ENCODE measurements at places on chromosomes 4 and X.

- DNase-seq, result no peak
These were observed 57.6 kb upstream of the RAPGEF2 start for GRCh38 chr4:159045321-159045720.

- DNase-seq, result no peak
These were observed 158.0 kb downstream of the ARHGAP24 start for GRCh38 chr4:85632981-85633380.

DNA sequence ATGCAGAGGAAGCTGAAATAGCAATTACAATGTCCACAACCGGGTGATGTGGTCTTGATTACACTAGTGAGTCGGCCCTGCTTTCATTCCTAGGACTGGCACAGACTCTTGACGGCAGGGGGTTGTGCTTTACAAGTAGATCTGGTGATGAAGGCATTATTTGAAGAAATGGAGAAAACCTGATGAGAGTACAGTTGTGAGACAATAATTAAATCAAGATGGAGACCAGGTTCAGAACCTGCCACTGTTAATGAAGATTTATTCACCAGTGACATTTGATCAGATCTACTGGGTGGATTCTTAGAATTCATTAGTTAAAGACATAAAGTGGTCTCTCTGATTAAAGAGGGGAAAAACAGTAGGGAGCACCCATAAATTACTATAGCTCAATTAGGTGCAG lies 747.2 kb downstream of the STPG2 start:
- no peak for DNase-seq

DNA sequence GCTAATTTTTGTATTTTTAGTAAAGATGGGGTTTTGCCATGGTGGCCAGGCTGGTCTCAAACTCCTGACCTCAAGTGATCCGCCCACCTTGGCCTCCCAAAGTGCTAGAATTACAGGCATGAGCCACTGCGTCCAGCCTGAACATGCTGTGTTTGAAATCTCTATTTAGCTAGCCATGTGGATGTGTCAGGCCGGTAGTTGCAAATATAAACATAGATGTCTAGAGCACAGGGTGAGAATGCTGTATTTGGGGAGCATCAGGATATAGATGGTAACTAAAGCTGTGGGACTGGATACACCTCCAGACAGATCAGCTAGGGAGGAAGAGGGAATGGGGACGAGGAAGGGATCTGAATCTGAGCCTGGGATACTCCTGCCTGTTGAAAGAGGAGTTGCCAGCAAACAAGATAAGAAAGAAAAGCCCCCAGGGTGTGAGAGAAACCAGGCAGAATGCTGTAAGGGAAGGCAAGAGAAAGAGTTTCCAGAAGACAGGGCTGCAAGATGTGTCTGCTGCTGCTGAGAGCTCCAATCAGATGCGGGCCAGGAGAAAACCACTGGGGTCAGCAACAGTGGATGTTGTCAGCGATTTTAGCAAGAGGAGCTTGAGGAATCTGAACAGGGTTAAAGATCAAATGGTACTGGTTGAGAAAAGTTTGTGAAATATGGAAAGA lies 177.4 kb downstream of the PALLD start:
- DNase-seq, result no peak

DNA sequence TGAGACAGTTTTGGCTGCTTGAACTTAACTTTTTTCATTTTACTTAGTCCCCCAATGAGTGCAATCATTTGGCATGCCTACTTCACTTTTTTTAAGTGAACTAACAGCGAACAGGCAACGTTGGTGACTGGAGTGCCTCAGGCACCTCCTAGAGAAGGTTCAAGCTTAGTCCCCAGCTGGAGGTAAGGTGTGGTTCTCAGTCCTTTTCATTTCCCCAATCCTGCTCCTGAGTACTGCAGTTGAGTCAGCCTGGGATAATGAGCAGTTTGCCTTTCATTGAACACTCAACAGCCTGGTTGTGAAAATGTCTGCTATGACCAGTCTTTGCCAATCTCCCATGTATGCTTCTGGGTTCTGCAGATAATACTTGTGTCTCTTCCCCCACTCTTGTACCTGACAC lies 109.5 kb downstream of the CDKL5 start:
- DNase-seq, result no peak

DNA sequence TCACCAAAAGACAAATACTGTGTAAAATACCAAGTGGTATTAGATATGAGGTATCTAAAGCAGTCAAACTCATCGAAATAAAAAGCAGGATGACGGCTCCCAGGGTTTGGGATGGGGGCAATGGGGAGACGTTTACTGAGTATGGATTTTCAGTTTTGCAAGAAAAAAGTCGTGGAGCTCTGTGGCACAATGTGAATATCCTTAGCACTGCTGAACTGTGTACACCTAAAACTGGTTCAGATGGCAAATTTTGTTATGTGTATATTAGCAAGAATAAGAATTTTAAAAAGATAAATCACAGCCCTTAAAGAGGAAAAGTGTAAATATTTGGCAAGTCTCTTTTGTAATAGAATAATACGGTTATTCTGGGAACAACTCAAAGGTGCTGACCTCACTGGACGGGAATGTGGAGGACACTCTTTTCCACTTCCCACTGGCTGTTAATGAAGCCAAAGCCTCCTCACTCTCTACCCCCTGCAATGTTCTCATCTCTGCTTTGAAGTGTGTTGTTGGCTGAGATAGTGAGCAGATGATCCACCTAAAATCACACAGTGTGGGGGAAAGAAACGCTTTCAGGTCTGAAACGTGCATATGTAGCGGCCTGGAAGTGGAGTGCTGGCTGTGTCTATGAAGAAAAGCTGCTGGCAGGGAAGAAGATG lies 49.2 kb downstream of the SEL1L3 start:
- no peak for DNase-seq

DNA sequence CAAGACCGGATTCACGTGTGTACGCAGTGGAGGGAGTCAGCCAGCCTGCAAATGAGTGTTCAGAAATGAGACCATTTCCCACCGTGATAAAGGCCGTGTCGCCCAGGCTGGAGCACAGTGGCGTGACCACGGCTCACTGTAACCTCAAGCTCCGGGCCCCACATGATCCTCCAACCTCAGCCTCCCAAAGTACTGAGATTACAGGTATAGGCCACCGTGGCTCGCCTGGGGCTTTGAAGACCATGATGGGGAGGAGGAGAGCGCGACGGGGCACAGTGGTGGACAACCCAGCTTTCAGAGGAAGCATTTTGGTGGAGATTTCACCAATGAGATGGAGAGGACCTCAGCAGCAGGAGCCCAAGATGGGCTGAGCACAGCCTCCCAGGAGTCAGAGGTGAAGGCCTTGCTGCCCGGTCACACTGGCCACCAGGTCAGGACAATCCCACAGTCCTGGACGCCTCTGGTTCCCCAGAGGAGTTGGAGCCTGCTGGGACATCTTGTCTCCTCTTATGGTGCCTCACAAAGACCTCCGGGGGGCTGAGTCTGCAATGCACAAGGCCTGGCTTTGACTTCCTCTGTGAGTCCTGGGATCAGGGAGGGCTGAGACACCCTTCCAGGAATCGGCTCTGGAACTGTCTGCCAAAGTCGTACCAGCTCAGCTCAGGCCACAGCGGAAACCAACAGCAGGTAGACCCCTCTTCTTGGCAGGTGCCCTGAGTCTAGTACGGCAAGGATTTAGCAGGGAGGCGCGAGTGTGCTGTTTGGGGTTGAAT lies 22.4 kb upstream of the MXD4 start:
- DNase-seq, result no peak

DNA sequence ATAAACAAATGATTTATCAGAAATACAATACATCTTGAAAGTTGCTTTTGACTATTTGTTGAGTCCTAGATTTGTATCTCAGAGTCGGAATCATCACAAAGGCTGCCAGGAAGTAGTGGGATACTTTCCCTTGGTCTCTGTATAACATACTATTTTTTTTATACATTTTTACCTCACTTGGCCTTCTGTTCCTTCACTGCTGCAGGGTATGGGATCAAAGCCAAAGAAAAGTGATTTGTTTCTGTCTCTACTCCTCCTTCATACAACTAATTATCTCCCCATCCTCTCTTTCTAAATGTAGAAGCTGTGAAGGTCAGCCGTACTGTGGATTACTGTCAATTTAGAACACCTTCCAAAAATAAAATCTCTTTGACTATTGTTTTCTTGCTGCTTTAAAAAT lies 24.9 kb downstream of the PALLD start:
- DNase-seq, result no peak

DNA sequence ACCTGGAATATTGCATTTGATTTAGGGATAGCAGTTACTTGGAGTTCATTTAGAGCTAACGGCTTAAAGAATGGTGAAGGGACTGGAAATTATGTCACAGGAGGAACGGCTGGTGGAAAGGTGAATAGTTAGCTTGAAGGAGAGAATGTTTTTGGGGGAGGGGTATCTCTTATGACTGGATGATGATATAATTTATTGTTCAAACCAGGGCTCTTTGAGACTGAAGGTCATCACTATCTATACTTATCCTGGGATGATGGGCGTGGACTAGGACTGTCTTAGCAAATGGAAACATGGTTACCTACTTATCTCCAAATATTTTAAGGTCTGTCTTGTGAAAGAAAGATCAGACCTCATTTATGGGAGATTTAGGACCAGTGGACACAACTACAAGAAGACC lies 30.1 kb downstream of the WWC2 start:
- no peak for DNase-seq

DNA sequence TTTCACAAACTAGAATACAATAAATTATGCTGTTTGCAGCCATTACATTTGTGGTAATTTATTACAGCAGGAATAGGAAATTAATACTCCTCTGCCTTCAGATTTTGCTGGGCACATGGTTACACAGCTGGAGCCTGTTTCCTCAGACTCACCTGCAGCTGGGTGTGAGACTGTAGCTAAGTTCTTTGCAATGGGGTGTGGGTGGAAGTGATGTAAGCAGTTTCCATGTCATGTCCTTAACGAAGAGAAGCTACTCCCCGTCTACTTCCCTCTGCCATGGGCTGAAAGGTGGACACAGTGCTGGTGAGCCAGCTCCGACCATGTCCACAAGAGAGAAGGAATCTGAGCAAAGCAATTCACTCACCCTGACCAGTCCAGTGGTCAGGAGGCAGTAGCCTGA lies 18.2 kb downstream of the SH3KBP1 start:
- DNase-seq, result no peak

- DNase-seq, result no peak
These were observed 37.7 kb upstream of the FAT1 start for GRCh38 chr4:186761393-186761792.

- no peak for DNase-seq
These were observed 267.8 kb upstream of the INTU start for GRCh38 chr4:127364911-127365310.

DNA sequence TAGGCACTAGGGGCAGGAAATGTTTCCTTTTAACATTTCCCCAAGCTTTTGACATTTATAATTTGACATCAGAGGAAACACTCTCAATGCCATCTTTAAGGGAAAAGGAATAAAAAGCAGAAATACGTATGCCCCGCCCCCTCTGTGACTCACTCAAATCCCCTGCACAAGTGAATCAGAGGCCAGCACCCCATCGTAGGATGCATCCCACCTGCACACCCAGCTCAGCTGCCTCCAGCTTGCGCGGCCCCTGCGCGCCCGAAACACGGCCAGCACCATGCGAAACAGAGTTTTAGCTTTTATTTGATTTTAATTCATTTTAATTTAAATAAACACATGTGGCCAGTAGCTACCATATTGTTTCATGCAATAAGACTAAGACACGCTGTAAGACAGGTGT lies 29.5 kb downstream of the ABLIM2 start:
- no peak for DNase-seq

DNA sequence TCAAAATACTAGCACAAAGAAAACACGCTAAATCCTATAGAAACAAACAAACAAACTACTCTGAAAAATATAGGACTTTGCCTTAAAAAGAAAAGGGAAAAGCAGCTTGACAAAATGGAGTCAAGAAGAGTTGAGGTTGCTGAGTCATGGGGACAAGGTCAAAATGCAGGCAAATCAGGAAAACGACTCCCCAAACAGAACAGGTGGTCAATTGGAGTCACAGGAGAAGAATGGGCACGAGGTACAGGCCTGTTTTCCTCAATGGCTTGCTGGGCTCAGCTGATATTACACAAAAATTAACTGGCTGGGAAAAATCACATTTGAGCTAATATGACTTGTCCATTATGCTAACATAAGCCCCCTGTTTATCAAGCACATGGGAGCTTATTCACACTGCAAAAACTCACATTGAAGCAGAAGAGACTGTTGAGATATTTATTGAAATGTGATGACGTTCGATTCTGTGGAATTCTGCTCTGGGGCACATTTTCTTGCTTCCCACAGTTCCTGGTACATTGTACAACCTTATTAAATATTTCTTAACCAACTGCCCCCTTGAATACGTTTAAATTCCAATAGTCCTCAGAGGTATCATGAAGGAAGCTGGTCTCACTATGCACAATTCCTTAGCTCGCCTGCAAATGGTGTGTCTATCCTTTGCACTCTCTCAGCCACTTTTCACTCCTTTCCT lies 1622.1 kb downstream of the STIM2 start:
- DNase-seq, result no peak

DNA sequence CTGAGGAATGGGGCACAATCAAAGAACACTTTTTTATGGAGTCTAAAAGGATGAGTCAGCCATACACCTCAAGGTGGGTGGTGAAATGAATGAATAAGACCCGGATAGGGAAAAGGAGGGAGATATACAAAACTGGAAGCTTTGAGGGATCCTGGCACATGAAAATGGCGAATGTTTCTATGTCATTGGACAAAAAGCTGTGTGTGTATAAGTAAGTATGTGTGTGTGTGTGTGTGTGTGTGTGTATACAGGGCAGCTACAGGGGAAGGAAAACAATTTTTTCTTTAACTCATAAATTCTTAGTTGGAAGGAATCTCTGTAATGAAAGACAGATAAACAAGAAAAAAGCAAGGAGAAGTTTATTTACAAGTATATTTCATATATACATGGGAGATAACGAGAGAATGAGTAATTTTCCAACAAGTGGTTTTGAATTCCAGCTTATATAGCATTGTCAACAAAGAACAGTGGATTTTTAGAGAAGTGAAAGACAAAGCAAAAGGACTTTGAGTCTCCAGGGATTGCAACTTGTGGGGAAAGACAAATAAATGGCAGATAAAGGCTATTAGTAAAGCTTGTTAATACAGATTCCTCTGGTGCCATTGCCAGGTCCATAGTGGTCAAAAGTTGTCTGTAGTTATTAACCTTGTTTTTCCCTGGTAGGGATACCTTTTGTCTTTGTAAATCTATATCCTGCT lies 99.7 kb downstream of the MMRN1 start:
- DNase-seq, result no peak

DNA sequence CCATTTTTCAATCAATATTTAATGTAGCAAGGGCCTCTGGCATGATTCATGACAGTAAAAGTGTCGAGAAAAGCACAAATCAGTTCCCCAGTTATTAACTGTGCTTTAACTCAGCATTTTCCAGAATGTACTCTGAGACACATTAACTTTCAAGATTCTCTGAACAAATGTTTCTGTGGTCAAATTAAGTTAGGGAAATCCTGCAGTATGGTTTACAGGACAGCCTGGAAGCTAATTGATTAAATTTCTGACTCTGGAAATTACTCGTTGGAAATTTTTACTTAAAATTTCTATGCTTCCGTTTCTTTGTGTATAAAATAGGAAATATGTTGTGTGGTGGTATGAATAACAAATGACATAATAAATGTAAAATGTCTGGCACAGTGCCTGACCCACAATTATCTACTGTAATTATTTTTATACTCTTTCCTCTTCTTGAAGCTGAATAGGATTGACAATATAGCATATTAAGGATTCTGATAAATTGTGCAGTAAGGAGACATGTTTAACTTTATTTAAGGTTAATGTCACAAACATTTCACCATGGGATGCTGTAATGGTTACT lies 33.7 kb downstream of the STK32B start:
- DNase-seq, result no peak
